ENCODE measurements at places on chromosomes 1 and 21. TPM values are rescaled to one million over a fixed set of nuclear protein-coding genes. Genes with fewer than 3 reads are reported as not detected.

- H3K4me1 ChIP-seq, result no peaks in the 10 kb centered on the region
- no peak overlapping the region for H3K4me3 ChIP-seq
- peaks cover 5% of the 10 kb centered on the region for H3K36me3 ChIP-seq
- H3K27ac ChIP-seq, result no peak overlapping the region
- H3K27me3 ChIP-seq, result no peaks in the 10 kb centered on the region
These were observed 53.2 kb downstream of the FAM78B start for GRCh38 chr1:166113630-166114029.

GRCh38 chr1:244850099-244850852, 14.1 kb downstream of the HNRNPU start:
- H3K27me3 ChIP-seq, result no peaks in the 10 kb centered on the region
- H3K36me3 ChIP-seq, result no peaks in the 10 kb centered on the region
- H3K27ac ChIP-seq, result no peak overlapping the region
- no peak for DNase-seq
- H3K4me3 ChIP-seq, result no peak overlapping the region

DNA sequence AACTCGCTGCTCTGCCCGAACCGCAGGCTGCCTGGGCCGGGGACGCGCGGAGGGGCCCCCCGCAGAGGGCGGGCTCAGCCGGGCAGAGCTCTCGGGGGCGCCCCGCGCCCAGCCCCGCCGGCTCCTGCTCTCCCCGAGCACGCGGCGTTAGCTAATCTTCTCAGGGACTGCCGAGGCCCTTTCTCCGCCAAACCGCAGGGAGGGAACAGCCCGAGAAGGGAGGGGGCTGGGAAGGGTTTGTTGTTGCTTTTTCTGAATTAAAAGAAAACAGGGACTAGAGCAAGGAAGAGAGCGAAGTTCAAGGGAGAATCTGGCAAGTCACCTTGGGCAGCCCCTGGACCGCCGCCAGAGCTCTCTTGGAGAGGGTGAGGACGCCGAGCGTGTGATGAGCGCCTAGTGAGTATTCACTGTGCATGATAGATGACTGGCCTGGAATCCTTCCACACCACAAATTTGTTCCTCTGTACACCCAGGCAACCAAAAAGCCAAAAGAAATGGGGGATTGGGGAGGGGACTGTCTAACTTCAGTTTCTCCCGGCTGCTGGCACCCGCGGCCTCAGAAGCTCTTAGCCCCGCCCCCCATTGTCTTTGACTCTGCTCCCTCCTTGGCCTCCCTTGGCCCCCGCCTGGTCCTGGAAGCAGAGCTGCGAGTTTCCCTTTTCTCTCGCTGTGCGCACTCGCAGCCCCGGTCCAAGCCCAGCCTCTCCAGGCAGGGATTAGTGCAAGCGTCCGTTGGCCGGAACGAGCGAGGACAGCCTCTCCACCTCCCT, 19.7 kb upstream of the LMX1A start:
- H3K4me3 ChIP-seq, result peak overlapping the region; percentile 26
- H3K27ac ChIP-seq, result peak overlapping the region; percentile 76
- H3K27me3 ChIP-seq, result no peaks in the 10 kb centered on the region

The APCS gene
- not detected for total RNA-seq

The NUP210L gene
- not detected for total RNA-seq
